G401 (cell line): ENCODE measurements at places on chromosomes 5 and 9.

GRCh38 chr9:134519375-134520070 lies 122.1 kb upstream of the COL5A1 start:
- DNase-seq: no peak

GRCh38 chr5:96781031-96781971 lies 26.4 kb downstream of the ERAP1 start:
- peak; percentile 96 for DNase-seq

- no peak for DNase-seq
Measured at GRCh38 chr5:180085837-180086236, 14.3 kb upstream of the RNF130 start.

DNA sequence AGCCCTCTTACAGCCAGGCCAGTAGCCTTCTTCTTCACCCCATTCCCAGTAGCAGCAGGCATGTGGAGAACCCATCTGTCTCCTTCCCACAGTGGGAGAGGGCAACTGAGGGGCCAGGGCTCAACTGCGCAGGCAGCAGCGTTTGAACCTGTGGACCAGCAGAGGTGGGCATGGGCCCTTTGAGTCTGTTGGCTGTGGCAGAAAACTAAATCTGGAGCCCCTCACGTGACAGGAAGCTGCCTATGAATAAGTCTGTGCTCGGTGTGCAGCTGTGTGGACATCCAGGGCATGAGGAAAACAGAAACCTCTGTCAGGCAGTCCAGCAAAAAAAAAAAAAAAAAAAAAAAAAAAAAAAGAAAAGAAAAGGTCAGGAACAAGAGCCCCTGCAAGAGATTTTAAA lies 189.2 kb upstream of the NR3C1 start:
- DNase-seq: peak; percentile 23

GRCh38 chr9:79973627-79974026 lies 401.9 kb downstream of the TLE4 start:
- DNase-seq: no peak

DNA sequence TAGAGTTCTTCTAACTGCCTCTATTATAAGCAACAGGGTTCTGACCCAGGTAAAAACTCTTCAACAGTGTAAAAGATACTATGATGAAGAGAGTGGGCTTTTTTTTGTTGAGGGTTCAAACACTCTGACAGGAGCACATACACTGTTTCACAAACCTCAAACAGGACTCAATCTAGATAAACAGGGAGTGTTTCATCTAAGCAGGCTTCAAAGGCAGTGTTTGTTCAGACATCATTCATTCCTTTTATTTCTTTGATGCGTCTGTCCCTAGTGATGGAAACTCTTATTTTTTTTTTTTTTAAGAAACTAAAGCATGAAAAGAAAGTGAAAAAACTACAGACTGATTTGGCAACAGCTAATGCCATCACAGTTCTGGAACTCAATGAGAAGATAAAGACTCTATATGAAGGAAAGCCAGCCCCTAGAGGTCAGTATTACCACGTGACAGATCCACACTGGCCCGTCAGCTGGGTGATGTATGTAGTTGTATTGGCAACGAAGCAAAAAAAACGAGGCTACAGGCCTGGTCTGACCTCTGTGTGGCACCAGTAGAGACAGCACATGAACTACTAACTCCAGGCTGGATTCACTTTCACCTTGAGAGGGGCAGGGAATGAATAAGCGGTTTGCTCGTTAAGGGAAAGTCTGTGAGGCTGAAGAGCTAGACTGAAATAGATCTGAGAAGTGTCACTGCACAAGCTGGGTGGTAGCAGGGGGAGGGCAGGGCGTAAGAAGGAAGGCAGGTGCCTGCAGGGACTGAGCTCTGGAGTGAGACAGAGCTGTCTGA lies 172.2 kb downstream of the CCDC192 start:
- DNase-seq: peak; percentile 70

- peak; percentile 8 for DNase-seq
Measured at GRCh38 chr5:103232393-103232999, 26.1 kb upstream of the MACIR start.
